ENCODE measurements at places on chromosomes 2 and 18.
A peak's percentile ranks its signal among the peaks of the same experiment; 100 is the strongest.

DNA sequence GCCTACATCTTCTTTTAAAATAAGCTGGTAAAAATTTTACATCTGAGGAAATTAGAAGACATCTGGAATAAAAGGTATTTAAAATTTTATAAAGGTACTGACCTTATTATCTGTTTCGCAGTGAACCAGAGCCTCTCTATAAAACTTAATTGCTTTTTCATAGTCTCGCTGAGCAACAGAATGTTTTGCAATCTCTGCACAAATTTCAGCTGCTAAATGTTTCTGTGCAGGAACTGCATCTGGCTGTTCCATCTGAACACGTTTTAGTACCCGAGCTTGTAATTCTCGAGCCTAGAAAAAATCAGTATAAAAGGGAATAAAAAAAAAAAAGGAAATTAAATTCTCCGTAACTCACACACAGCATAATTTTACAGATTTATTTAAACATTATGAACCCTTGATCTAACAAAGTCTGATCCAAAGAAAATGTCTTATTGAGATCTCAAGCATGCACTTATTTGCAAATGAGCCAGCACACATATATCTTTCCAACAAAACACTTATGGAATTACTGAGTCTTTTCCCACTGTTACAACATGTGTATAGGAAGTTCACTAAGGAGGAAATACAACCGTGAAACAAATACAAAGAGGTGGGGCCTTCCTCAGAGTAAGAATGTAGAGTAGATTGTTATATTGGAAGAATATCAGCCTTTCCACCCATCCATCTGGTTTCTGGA, 51.8 kb downstream of the TTC21B start:
- DNase-seq: no peak

- no peak for DNase-seq
Observed at GRCh38 chr2:198476007-198476406, 671.6 kb downstream of the PLCL1 start.

GRCh38 chr2:217652761-217653639, 349.8 kb downstream of the TNS1 start:
- DNase-seq: peak; percentile 91

DNA sequence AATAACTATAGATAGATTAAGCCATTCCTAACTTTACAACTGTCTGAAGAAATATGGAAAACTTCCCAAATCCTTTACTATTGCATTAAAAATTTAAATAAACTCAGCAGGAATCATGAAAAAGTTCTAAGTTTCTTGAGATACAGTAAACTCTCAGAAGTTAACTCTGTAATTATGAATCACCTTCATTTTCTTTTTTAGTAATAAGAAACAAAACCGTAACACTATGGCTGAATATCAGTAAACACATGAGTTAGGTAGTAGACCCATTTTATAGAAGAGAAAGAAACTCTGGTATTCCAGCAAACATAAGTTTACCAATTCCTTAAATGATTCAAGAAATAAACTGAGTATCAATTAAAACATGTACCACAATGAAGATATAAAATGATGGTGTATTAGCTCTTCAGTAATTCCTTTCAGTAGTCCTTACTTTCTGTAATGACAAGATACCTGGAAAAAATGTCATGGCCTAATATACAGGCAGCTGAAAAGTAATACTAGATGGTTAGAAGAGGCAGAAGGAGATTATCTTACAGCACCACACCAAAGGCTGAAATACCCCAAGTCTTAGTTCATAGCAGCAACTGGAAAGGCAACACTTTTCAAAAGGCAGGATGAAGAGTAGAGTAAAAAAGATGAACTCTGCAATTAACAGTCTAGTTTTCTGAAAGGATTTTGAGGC, 11.5 kb downstream of the TRIP12 start:
- DNase-seq: no peak

DNA sequence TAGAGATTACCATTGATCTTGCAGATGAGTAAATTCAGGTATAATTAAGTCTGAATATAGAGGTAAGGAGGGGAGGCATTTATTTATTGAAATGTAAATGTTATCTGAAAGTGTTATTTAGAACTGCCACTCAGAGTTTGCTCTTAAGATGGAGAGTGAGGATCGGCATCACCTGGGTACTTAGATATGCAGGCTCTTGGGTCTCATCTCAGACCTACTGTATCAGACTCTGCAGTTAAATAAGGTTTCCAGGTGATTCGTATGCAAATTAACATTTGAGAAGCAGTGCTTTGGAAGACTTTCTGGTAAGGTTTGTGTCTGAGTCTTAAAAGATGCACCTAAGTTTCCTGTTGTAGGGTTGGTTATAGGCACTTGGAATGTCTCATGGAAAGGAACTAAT, 9.2 kb downstream of the HTR2B start:
- no peak for DNase-seq

- peak; percentile 41 for DNase-seq
Observed at GRCh38 chr2:170361090-170361936, 183.4 kb downstream of the MYO3B start.

DNA sequence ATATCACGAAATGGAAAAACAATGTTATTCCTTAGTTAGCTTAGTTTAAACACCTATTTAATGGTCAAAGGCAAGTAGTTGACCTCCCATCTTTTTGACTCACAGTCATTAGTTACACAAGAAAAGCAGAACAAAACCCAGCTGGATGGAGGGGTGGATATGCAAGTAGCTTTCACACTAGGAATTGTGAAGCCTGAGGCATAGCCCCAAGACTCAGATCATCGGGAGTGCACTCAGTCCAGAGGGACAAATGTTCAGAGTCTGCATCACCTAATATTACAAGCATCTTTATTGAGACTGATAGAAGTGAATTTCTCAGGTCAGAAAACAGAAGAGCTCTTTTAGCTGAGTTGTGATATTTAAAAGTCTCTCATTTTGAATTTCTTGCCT, 15.5 kb upstream of the CPS1 start:
- no peak for DNase-seq

GRCh38 chr2:200252265-200253067, 54.0 kb upstream of the SPATS2L start:
- peak; percentile 76 for DNase-seq

DNA sequence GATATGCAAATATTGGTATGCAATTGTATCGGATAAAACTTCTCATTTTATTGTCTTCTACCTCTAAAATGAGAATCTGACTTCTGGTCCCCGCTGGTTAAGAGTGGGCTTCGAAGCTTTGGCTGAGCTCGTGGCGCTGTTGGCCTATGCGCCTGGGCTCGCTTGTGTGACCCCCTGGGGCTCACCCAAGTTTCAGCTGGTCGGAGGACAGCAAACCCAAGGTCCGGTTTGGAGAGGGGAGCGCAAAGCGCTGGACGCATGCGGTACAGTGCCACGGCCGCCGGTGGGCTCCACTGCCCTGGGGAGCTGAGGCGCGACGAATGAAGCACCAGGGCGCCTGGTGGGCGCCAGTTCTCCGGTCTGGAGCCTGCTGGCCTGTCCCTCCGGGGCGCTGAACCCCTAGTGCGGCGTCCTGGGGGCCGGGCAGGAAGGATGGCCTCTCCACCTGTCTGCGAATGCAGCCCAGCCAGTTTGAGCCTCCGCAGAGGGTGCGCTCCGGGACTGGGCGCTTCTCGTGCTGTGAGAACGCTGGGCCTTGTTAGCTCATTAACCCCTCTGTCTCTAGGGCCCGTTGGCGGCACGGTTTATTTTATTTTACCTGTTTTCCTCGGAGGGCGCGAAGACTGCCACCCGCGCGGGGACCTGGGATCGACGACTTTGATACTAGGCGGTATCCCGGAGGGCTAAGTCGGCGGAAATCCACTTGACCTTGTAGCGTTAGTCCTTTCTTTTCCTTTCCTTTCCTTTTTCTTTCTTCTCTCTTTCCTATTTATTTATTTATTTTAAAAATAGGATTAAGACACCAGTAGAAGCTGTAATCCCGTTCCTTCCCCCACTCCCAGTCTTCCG, 10.4 kb downstream of the MEIS1 start:
- DNase-seq: peak; percentile 23

DNA sequence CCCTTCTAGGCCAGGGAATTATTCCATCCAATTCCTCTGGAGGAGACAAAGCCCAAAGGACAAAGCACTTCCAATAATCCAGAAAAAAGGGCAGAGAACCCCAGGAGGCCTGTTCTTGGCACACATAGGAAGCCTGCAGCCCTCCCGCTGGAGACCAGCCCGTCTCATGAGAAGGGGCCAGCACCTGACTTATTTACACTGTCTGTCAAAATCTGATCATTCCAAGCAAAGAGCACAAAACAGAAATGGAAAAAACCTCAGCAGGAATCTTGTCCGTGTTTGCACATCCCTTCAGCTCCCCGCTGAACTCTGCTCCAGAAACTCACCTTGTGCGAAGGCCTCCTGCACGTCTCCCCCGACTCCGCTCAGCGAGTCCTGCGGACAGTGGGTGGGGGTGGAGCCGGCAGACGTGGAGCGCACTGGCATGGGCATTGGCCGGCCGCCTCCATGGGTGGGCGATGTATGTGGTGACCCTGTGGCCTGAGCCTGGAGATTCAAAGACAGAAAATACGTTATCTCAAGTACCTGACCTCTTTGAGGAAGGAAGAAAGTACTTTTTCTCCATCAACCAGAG, 46.2 kb upstream of the DNMT3A start:
- no peak for DNase-seq

- no peak for DNase-seq
Observed at GRCh38 chr2:143262389-143262788, 133.2 kb downstream of the ARHGAP15 start.

DNA sequence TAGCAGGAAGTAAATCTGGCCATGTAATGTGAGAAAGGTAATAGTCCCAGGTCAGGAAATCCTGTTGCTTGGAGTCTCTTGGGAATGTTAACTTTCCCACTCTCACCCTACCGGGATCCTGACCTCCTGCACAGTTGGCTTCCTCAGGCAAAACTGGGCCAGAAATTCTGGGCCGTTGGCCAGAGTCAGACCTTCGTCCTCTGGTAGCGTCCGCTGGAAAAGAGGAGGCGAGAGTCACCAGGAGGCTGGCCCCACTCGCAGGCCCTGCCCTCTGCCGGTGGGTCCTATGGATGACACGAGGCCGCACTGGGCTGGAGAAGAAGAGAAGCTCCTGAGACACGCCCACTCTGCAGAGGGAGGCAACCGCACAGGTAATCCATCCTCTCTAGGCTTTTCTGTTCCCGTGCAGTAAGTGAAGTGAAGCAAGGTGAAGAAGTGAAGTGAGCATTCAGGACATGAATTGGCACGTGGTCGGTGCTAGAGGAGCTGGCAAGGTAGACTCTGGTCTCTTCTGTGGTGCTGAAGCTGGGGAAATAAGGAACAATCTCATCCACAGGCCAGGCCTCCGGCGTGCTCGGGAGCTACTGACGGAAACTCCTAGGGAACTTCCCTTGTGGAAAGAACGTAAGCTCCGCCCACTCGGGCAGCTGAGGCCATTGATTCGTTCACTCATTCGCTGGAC, 182.7 kb upstream of the GLI2 start:
- DNase-seq: peak; percentile 80

GRCh38 chr18:62523631-62524439, 1.0 kb downstream of the ZCCHC2 start:
- peak; percentile 50 for DNase-seq

GRCh38 chr2:188675391-188676009, 298.7 kb upstream of the COL3A1 start:
- DNase-seq: no peak

GRCh38 chr2:10544252-10544651, 96.1 kb upstream of the ODC1 start:
- no peak for DNase-seq

GRCh38 chr18:58043491-58044369, at the start of gene NEDD4L:
Gene NEDD4L (plus strand): TSS chr18:58044226. CDS start chr18:58044661, 435 bp downstream.
- DNase-seq: peak; percentile 94

DNA sequence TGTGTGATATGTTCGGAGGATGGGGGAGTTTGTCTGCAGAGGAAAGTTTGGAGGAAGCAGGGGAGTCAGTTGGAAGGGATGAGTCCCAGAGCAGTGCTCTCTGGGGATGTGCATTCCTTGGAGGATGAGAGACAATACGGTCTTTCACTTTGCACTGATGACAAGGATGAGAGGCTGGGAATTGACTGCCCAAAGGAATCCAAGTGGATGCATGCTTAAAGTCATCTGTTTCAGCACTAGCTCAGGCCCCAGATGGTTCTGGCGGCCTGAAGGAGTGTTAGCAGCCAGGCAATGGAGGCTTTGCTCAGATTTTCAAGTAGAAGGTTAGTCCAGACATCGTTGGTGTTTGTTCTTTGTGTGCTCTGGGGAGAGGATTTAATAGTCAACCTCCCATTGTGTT, 100.2 kb downstream of the CRIM1 start:
- DNase-seq: peak; percentile 42

DNA sequence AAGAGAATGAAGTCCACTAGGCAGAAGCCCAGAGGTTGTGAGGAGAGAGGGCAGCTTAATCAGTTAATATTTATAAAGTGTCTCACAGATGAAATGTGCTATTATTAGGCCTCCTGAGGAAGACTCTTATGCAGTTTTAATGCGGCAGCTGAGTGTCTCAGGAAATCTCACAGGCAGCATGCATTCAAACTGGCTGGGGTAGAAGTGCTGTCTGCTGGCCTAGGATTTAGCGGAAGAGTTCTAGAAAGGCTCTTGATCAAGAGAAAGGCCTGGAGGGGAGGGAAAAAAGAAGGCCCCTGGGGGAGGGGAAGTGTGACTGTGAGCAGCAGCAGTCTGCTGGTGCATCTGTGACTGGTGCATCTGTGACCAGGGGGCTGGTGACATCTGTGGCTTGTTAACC, 133.0 kb downstream of the FSHR start:
- DNase-seq: no peak

GRCh38 chr2:236688563-236689392, 119.2 kb downstream of the ACKR3 start:
- no peak for DNase-seq

DNA sequence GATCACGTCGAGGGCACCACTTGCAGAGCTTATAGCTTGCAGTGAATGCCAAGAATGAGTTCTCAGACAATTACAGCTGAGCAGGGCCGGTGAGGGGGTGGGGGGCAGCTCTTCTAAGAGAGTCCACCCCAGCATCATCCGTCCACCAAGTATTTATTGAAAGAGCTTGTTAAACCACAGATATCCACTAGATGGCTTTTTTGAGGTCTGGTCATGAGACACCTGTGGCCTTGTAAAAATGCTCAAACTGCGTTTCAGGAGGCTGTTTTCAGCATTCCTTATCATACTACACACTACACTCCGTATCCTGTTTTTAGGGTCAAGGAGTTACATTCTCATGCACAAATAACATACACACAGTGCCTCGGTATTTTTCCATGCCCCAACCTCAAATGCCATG, 51.5 kb downstream of the DNAJC10 start:
- peak; percentile 17 for DNase-seq

Data from AG20443 (cell line).